ENCODE measurements at places on chromosomes 3 and 15. TPM values are rescaled to one million over a fixed set of nuclear protein-coding genes. Genes with fewer than 3 reads are reported as not detected.

Gene MST1R
- 1.0 TPM for total RNA-seq

Gene VILL
- total RNA-seq = 41.0 TPM

Gene FRG2C
- not detected for total RNA-seq

Gene PARL
- total RNA-seq = 45.3 TPM

Gene TRH
- not detected for total RNA-seq

Gene CISH
- total RNA-seq = 8.8 TPM

Gene CACNA2D2
- 4.9 TPM for total RNA-seq

Gene GRAMD1C
- total RNA-seq = 0.82 TPM

Gene SLITRK3
- not detected for total RNA-seq

Gene MESP2
- not detected for total RNA-seq

Gene IL12A
- total RNA-seq = 3.0 TPM

Gene SLC12A1
- not detected for total RNA-seq

DNA sequence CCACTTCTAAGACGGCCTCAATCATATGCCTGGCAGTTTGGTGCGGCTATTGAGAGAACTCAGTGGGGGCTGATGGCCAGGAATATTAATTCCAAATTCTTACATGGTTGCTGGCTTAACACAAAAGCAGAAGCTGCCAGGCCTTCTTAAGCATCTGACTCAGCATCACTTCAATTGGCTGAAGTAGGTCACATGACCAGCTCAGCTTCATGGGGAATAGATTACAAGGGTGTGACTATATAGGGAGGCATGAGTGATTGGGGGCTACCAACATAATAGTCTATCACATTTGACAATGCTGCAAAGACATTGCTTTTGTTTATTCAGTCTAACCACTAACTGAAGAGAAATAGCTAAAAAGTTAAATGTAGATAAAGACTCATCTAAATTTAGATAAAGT is 101.6 kb upstream of the ANKRD28 start:
- DNase-seq = no peak

DNA sequence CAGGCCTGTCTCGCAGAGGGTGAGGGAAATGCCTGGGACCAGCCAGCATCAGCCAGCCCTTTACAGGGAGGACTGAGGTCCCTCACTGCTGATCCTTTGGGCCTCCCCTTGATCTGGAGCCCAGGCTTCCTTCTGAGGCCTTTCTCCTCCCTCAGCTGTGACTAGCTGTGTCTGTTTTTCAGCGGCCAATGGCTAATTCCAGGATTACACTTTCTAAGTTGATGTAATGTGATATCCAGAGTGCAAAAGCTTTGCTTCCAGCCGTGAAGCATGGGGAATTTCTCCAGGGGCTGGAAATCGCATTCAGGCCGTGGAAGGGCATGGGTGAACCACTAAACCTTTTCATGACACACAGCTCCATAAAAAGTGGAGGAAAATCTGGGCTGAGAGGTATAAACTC is 157.6 kb downstream of the SHQ1 start:
- no peak for DNase-seq

DNA sequence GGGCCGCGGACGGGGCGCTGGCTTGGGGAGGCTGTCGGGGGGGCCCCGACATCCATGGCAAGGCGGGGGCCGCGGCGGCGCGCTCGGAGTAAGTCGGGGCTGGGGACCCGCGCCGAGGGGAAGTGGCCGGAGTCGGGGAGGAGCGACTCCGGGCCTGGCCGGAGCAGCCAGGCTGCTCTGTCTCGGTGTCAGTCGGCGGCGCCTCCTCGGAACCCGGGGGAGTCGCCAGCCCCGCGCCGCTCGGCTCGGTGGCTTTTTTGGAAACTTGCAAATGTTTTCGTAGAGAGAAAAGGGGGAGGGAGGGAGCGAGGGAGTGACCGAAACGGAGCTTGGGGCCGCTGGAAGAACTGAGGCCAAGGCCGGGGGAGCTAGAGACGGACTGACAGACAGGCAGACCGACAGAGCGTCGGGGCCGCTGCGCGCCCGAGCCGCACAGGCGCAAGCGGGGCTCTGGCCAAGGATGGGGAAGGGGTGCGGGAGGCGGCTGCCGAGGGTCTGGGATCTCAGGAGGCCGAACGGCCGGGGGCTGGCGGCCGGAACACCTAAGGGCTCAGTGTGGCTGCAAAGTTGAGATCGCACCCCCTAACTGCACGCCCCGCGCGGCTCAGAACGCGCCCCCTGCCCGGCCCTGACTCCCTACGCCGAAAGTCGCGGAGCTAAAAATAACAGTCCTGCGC is 5.0 kb downstream of the PTH1R start:
- no peak for DNase-seq

DNA sequence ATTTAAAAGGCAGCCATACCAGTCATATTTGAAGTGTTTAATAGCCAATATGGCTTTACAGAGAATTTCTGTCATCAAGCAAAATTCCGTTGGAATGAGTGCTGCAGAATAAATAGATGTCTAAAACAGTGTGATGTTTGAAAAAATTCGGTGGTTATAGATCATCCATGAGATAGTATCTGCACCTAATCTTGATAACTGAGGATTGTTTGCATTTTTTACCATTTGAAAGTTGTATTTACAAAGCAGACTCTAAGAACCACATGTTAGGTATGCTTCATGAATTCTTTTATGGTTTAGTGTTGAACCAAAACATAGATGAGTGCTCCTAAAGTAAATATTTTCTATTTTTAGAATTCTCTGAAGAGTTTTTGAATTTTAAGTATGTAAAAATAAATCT is 476.1 kb downstream of the NAALADL2 start:
- no peak for DNase-seq

DNA sequence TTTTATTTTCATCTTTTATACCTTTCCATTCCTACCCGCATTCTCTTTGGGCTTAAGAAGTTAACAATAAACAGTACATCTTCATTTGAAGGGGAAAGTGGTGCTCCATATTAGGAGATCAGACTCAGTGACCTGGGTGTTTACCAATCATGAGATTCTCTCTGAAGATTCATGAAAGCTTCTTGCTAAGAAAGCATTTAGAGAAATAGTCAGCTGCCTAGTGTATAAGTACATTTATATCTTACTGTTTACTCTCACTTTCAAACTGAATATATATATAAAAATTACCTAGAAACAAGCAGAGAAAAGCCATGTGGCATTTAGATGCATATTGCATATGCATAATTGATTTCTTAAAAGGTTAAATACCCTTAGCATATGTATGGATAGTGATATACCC is 100.5 kb downstream of the KCNH8 start:
- DNase-seq = no peak

- DNase-seq = no peak
These were observed 262.0 kb upstream of the ZNF717 start for GRCh38 chr3:76047368-76047767.

GRCh38 chr15:61500523-61500922 is 271.4 kb upstream of the RORA start:
- no peak for DNase-seq

- no peak for DNase-seq
These were observed 66.7 kb upstream of the OXTR start for GRCh38 chr3:8836096-8836495.

DNA sequence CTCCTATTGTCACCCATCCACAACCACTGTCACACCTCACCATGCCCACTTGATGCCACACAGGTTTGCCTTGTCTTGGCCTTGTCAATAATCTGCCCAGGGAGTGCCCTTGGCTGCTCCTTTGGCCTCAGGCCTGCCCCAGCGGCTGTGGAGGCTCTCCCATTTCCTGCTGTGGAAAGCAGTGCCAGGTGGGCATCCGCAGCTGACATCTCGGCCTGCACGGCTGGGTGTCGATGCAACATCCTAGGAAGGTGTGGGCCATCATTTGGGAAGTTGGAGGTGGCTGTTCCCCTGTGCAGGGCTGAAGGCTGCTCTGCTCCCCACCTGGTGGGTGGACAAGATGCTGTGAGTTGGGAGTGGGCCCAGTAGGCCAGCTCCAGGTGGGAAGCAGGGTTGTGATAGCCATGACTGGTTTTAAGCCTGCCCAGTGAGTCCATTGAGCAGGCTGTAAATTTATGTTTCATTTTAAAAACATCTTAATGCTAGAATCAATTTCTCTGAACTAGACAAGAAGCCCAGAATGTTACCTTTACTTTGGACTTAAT is 12.5 kb downstream of the DNAH1 start:
- DNase-seq = no peak

DNA sequence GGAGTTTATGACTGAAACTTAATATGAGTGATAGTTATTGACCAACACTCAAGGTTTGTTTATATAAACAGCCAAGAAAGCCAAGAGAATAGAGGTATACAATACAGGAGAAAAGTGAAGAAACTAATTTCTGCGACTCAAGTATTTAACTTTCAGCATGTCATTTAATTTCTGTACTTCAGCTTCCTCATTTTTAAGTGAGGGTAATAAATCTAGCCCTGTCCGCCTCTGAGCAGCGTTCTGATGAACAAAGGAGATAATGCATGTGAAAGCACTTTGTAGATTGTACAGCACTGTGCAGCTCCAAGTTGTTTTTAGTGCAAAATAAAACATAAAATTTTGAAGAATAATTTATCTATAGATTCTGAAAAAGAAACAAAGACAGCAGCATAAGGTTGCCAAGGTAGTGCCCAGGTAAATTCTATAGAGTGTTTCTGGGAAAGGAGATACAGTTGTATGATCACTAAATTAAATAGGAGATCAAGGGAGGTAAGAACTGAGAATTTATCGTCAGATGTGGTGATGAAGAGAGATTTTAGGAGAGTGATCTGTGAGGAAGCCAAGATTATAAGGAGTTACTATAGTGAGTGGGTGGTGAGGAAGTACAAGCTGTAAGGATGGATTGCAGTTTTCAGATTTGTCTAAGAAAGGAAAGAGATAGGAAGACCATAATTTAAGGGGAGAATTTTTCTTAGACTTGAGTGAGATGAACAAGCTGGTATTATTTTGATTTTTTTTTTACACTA is 71.3 kb downstream of the RASA2 start:
- no peak for DNase-seq

GRCh38 chr3:127396473-127396872 is 108.6 kb upstream of the PRR20G start:
- no peak for DNase-seq

DNA sequence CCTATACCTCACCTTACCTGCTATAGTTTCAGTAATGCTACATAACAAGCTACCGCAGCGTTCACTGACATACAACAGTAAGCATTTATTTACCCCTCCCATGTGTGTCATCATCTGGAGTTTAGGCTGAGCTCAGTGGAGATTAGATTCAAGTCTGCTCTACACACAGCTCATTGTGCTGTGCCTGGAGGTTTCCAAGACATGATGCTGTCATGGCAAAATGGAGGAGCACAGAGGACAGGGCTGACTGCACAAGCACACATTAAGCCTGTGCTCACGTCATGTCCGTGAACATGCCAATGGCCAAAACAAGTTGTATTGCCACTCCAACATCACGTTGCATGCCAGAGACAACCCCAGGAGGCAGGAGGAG is 333.8 kb upstream of the TRIM42 start:
- no peak for DNase-seq

DNA sequence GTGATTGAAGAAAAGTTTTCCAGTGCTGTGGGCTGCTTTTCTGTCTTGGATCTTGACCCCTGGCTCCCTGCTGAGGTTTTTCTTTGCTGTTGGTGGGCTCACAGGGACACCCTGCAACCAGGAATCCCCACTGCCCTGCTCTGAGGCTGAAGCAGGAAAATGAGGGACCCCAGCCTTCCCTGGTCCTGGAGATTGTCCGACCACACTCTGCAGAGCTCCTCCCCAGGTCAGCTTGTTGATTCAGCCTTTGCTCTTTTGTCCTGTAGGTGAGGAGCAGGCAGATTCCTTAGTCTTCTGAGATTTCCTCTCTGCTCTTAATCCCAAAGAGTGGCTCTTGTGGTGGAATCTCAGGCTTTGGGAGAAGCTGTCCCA is 194.5 kb downstream of the RPLP1 start:
- no peak for DNase-seq

DNA sequence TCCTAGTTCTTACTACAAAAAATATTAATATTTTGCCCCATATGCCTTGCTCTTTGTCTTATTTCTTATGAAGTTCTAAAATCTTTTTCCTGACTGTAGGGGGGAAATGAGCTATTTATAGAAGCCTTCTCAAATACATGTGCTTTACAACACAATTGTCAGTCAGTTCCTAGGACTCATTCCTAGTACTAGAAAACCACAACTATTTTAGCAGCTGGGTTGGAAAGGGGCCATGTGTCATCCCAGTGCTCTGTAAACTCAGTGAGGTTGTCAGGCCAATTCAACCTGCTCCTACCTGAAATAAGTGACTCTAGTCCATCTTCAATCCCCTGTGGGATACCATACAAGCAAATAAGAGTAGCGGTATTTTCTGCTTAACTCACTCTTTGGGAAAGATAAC is 153.8 kb downstream of the ULK4 start:
- DNase-seq = no peak

GRCh38 chr3:124843506-124844177 is 43.5 kb downstream of the ITGB5 start:
- DNase-seq = no peak

GRCh38 chr3:113897373-113897777 is 50.4 kb upstream of the ZDHHC23 start:
- no peak for DNase-seq

DNA sequence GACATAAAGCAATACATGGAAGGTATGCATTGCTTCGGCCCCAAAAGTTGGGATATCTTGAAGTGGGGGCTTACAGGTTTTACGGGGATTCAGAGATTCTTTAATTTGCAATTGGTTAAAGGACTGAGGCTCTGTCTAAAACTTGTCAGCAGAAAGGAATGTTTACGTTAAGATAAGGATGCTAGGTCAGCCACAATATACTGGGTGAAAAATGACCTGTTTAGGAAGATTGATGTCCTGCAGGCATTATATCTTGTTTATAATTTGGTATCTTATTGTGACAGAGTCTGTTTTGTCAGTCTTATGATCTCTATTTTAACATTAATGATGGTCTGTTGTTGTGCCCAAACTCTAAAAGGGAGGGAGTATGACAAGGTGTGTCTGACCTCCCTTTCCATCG is 15.3 kb upstream of the CCNDBP1 start:
- no peak for DNase-seq

- DNase-seq = no peak
These were observed 122.8 kb downstream of the RPLP1 start for GRCh38 chr15:69575387-69575786.

DNA sequence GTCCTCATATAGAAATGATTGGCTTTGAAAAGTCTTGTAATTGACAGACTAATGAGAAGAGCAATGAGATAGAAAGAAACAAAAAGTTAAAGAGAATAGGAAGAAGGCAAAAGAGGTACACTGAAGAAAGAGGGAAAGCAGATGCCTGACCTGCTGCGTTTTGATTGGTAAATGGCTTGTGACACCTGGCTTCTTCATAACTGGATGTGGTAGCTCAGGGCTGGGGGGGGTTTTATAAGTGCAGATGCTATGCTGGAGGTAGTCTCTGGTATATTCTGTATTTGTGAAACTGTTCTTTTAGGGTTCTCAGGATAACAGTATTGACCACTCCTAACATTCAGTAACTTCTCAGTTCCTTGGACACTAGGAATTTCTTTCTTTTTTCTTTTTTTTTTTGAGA is 1.4 kb downstream of the STARD9 start:
- no peak for DNase-seq

DNA sequence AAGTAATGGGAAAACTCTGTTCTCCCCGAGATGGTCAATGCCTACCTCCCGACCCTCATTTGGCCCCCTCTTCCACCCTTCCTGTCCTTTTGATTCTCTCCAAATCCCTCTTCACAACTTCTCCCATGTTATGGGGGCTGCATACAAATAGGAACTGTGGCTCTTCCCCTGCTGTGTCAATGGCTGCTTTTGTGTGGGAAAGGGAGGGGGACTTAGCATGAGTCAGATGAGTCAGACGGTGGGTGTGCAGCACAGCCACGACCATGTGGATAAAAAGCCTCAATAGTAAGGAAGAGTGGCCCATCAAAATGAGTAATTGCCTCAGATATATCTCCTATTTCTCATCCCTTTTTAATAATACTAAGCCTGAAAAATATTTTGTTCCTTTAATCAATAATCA is 31.9 kb downstream of the SPATA16 start:
- DNase-seq = no peak
